ENCODE measurements at places on chromosomes 6 and 20.
A peak's percentile ranks its signal among the peaks of the same experiment; 100 is the strongest.

GRCh38 chr6:83461438-83461837 is 30.6 kb upstream of the ME1 start:
- no peak for DNase-seq

- no peak for DNase-seq
Measured at GRCh38 chr6:106975738-106976064, 1.2 kb upstream of the CD24 start.

DNA sequence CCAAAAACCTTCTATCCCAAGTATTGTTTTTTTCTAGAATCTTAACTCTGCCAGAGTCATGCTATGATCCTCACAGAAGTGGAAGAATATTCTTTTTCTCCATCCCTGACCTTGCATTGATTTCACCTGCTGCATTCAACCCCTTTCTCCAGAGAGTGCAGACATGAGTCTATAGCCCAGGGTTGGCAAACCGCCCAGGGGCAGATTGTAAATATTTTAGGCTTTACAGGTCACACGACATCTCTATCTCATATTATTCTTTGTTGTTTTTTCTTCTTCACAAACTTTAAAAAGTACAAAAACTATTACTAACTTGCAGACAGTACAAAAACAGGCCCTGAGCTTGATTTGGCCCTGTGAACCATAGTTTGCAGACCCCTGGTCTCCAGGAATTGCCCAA is 112.1 kb upstream of the ASF1A start:
- no peak for DNase-seq

DNA sequence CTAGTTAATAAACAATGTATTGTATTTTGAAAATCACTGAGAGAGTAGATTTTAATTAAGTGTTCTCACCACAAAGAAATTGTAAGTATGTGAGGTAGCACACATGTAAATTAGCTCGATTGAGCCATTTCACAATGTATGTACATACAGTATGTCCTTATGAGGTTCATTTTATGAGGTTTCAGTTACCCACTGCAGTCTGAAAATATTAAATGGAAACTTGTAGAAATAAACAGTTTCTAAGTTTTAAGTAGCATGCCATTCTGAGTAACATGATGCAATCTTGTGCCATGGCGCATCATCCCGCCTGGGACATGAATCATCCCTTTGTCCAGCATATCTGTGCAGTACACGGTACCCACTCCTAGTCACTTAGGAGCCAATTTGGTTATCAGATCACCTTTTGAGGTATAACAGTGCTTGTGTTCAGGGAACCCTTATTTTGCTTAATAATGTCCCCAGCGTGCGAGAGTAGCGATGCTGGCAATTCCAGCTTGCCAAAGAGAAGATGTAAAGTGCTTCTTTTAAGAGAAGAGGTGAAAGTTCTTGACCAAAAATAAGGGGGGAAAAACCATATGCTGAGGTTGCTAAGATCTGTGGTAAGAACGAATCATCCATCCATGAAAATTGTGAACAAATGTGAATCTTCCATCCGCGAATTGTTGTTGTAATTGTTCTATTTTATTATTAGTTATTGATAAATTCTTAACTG is 64.7 kb downstream of the KCNS1 start:
- no peak for DNase-seq

DNA sequence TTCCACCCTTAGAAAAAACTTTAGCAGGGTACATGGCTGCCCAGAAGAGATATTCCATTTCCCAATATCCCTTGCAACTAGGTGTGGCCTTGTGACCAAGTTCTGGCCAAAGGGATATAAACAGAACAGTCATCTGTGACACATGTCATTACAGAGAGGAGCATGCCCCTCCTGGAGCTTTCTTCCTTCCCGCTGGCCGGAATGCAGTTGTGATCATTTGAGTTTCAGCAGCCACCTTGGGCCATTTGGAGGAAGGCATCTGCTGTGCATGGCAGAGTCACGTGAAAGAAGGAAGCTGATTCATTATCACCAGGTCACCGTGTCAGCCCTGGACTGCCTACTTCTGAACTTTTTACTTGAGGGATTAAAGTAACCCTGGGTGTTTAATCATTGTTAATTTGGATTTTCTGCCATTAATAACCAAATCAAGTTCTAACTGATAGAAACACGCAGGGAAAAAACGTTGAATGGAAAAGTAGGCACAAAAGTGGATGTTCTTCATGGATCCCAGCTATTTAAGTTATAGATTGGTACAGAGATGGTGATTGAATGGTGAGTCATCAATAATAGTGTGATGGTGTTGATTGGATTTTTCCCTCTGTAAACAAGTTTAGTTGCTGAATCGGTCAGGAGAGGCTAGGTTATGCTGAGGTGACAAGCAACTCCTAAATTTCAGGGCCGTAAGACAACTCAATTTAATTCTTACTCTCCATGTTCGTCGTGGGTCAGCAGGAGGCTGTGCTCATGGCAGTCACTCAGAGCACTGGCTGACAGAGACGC is 80.7 kb upstream of the CCDC167 start:
- no peak for DNase-seq

GRCh38 chr6:98036344-98036923 is 753.4 kb upstream of the MMS22L start:
- no peak for DNase-seq

DNA sequence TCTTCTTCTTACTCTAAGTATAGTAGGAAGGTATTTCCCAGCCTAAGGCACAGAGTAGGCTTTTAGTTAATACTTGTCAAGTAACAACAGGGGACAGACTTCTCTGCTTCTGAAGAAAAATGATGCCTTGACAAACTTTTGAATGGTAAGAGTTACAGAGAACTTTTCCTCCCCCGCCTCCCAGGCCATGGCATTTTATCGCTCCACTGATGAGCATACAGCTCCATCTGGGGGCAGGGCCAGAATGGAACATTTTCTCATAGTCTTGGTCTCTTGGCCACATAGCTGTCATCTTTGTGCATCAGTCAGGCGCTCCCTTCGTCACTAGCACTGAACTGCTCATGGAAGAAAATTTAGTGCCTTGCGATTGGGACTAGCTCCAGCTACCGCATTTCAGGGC is 1066.8 kb upstream of the CITED2 start:
- DNase-seq, result peak; percentile 23

GRCh38 chr6:36733300-36733699 is 35.7 kb downstream of the RAB44 start:
- DNase-seq, result no peak

DNA sequence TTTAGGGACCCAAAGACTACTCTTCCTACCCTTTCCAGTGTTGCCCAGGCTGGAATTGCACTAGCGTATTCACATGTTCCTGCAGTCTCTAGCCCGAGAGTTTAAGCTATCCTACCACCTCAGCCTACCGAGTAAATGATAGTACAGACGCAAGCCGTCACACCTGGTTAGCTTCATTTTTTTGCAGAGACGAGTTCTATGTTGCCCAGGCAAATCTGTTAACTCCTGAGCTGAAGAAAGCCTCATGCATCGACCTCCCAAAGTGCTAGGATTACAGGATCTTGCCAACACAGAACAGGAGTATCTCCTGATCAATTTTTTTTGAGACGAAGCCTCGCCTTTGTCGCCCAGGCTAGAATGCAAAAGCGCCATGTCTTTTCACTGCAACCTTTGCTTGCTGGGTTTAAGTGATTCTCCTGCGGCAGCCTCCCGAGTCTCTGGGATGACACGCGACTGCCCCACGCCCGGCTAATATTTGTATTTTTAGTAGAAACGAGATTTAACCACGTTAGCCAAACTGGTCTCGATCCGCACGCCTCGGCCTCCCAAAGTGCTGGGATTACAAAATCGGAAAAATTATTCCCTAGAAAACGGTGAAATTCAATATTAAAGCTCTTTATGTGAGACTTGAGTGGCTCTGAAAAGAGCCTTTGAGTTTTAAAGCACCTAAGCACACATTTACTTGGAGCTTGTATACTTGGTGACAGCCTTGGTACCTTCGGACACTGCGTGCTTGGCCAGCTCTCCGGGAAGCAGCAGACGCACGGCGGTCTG is 128.5 kb downstream of the HFE start:
- no peak for DNase-seq

DNA sequence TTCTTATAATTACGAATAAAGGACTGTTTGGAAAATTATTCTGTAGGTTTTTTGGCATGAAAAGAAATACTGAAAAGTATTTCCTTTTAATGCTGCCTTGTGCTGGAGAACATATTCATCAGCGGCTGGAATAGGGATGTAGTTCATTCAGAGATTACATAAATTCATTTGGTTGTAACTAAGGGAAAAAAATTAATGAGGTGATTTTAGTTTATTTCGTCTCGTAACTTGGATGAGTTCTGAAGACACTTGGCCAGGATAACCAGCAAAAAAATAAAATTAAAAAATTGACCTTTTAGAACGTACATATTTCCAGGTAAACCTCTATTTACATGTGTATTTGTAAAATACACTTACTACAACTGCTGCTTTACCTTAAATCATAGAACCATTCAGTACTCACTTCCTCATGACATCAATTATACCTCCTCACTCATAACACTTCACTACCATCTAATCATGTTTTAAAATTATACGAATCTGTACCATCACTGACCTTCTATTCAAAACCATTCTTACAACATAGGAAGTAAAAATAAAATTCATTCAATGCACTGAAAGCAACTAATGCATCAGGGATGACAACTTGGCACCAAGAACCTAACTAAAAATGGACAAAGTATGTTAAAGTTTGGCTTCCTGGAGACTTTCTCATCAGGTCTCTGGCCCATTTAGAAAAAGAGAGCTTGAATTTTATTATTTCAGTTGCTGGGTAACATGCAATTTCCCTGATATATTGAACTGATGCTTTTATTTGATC is 17.2 kb downstream of the KLHL31 start:
- DNase-seq, result no peak

DNA sequence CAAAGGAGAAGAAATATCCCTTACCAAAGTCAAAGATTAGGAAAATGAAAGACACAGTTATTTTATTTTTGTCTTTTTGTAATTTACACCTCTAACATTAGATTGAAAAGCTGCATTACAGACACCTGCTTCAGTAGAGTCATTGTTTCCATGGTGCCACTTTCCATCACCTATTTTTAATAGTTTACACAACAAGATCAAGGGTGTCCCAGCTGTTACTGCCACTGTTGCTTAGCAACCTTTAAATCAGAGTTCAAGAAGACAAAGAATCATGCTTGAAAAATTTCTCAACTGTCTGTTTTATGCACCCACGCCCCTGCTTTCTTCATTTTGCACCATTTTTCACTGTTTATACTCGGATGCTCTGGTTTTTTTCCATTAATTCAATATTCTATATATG is 668.2 kb upstream of the GJE1 start:
- DNase-seq, result no peak

DNA sequence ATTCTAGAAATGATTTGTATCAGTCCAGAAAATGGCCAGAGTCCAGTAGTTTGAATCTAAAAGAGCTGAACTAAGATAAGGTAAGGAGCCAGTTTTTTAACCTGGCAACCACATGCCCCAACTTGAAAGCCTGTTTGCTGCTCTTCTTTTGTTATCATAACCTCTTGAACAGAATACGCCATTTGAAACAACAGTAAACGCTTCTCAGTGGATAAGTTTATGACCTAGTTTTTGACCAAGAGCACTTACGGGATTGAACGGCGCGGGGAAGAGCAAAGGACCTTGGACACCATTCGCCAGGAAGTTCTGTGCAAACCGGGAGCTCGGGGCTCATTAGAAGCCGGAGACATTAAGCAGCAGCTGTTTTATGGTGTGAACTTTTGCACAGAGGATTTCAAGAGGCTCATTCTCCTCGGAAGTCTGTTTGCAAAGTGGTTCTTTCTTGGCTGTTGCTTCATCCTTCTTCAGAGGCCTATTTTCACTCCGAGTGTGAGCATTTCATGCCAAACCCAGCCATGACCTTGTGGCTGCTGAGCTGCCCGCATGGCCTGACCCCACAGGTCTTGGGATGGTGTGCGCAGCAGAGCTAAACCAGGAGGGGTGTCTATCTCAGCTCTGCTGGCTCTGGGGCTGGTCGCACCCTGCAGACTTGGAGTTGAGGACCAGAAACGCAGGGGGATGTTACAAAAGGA is 215.1 kb downstream of the SOX4 start:
- no peak for DNase-seq

- no peak for DNase-seq
Measured at GRCh38 chr20:57774951-57775350, 65.1 kb upstream of the PMEPA1 start.

DNA sequence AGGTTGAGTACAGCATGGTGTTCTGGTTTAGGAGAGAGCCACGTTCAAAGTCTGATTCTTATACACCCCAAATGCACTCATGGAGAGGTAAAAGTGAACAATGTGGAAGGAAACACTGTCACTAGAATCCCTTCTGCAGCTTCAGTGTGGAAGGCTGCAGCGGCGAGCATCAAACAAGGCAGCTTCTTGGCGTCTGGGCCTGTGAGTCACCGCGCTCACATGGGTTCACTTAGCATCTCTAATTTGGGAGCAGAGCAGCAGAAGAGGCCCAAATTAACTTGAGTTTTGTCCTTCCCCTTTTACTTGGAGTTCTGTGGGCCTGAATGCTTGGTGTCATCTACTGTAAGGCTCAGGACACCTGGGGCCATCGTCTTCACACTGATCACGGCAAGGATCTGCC is 10.9 kb upstream of the E2F1 start:
- no peak for DNase-seq

DNA sequence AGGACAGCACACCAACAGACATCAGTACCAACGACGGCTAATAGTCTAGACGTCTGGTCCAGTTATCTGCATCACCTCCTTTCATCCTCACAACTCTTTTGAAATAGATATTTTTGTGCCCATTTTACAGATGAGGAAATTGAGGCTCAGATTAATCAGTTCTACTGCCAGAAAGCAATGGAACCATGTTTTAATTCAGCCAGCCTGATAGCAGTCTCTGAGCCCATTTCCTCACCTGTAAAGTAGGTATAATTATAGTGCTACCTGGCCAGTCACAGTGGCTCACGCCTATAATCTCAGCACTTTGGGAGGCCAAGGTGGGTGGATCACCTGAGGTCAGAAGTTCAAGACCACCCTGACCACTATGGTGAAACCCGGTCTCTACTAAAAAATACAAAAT is 9.8 kb upstream of the BMP7 start:
- DNase-seq, result no peak

GRCh38 chr6:23688650-23689049 is 437.4 kb upstream of the NRSN1 start:
- DNase-seq, result no peak

- no peak for DNase-seq
Measured at GRCh38 chr6:17101422-17102257, at the start of gene STMND1. Gene STMND1, plus strand, starts transcription at chr6:17102050. Its CDS starts 208 bp downstream, at chr6:17102258.

DNA sequence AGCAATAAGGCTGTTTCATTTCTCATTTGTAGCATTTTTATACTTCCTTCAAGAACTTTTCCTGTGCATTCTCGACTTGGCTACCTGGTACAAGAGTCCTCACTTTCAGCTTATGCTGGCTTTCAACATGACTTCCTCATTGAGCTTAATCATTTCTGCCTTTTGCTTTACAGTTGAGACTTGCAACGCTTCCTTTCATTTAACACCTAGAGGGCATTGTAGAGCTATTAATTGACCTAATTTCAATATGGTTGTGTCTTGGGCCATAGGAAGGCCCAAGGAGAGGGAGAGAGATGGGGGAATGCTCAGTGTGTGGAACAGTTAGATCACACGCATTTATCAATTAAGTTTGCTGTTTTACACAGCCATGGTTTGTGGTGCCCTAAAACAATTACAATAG is 37.2 kb downstream of the SLC22A2 start:
- no peak for DNase-seq

GRCh38 chr6:87308970-87309369 is 13.4 kb upstream of the SMIM8 start:
- DNase-seq, result no peak

Data from omental fat pad (tissue), 4 donors.